ENCODE measurements at places on chromosomes 4 and X.

DNA sequence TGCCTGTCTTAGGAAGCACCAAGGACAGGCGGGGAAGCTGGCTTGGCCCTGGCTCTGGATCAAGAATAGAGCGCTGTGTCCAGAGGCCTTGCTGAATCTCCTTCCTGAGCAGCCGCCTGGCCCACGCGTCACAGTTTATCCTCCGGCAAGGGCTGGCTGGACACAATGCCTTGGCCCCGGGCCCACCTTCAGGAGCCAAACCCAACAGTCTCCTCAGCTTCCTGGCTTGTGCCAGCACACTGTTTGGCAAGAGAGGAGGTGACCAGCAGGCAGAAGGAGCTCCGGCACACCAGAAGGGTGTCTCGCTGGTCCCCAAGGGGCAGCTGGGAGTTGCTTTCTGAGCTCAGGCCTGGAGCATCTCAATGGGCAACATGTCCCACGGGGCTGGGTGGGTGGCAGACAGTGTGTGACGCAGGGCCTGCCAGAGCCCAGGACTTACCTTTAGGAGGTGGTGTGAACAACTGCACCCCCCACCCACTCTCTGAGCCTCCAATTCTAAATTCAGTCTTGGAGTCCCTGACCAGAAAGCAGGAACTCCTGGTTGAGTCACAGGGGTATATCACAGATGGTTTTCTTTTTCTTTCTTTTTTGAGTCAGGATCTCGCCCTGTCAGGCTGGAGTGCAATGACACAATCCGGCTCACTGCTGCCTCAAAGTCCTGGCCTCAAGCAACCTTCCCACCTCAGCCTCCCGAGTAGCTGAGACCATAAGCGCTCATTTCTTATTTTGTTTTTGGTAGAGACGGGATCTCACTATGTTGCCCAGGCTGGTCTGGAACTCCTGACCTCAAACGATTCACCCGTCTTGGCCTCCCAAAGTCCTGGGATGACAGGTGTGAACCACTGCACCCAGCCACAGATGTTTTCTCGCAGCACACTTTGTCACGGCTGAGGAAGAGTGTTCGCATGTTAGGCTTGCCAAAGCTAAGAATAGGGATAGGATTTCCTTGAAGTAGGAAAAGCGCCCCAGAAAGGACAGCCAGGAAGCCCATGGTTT is 361.2 kb downstream of the BCOR start:
- DNase-seq = no peak

GRCh38 chr4:1050486-1051213 is 39.2 kb downstream of the FGFRL1 start:
- DNase-seq = no peak

DNA sequence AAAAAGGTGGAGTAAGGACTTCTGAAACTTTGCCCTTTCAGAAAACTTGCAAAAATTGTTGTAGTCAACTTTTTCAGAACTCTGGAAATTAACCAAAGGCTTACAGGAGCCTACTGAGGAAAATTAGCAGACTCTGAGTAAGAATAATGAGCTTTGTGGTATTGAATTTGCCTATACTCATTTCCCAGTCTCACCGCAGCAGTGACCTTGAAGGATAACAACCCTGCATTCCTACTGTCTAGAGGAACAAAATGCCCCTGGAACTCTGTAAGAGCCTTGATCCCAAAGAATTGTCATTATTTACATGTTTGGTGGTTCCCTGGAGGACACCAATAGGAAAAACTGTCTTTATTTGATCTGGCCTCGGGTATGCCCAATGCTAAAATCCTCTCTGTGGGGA is 57.9 kb downstream of the MND1 start:
- no peak for DNase-seq

GRCh38 chr4:80362578-80363181 is 27.1 kb downstream of the CFAP299 start:
- no peak for DNase-seq

GRCh38 chr4:130995988-130996387 is 1900.0 kb downstream of the C4orf33 start:
- DNase-seq = no peak

All from GM19239 (cell line).